Neural progenitor cell (in vitro differentiated cells): ENCODE measurements at places on chromosomes 6 and 20. TPM values are rescaled to one million over a fixed set of nuclear protein-coding genes. Genes with fewer than 3 reads are reported as not detected.

NMBR gene
- total RNA-seq, result 0.09 TPM in 1 of 2 replicates, not detected in the other

RSPH4A gene
- total RNA-seq, result 0.59 and 0.69 TPM in 2 replicates

- DNase-seq, result peak; percentile 84
These were observed 7.6 kb downstream of the LEMD2 start for GRCh38 chr6:33781131-33781975.

- DNase-seq, result peak; percentile 86
These were observed 372.0 kb downstream of the PREX1 start for GRCh38 chr20:48455651-48456365.

- no peak for DNase-seq
These were observed 81.9 kb downstream of the PHACTR2 start for GRCh38 chr6:143759666-143760065.

GRCh38 chr6:47701363-47701762, 3.0 kb downstream of the ADGRF4 start:
- DNase-seq, result no peak
